ENCODE measurements at places on chromosomes 3 and 15.

DNA sequence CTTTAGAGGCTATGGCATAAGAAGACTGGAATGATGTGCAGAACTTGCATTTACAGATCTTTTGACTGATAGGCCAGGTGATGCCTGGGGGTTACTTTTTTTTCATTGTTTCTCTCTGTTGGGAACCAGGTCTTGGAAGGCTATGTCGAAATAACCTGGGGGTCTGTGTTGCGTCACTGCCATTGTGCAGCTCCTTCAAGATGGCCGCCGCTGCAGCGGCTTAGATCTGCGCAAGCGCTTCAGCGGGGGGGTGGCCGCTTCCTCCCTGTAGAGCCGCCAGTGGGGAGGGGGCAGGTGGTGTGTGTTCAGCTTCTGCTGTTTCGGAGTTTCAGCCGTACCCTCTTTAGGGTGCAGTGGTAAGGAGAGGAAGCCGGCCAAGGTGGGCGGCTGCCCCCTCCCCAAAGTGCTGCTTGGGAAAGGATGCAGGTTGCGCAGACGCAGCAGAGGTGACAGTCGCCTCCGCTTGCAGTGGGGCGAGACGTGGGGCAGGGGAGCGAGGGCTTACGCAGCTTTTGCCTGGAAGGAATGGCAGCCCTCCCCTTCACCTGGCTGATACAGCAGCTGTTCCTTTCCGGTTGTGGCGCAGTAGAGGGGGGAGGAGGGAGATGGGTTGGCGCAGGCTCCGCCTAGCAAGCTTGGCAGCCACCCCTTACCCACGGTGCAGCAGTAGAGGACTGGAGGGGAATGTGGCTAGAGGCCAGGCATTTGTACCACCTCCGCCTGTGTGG lies 1.5 kb downstream of the SNRPN start:
- peak; percentile 49 for DNase-seq

DNA sequence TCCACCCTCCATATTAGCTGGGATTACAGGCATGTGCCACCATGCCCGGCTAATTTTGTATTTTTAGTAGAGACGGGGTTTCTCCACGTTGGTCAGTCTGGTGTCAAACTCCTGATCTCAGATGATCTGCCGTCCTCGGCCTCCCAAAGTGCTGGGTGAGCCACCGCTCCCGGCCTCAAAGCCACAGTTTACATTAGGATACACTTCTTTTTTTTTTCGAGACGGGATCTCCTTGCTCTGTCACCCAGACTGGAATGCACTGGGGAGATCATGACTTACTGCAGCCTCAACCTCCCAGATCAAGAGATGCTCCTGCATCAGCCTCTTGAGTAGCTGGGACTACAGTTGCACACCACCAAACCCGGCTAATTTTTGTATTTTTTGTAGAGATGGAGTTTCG lies 2.5 kb upstream of the NR1D2 start:
- no peak for DNase-seq

DNA sequence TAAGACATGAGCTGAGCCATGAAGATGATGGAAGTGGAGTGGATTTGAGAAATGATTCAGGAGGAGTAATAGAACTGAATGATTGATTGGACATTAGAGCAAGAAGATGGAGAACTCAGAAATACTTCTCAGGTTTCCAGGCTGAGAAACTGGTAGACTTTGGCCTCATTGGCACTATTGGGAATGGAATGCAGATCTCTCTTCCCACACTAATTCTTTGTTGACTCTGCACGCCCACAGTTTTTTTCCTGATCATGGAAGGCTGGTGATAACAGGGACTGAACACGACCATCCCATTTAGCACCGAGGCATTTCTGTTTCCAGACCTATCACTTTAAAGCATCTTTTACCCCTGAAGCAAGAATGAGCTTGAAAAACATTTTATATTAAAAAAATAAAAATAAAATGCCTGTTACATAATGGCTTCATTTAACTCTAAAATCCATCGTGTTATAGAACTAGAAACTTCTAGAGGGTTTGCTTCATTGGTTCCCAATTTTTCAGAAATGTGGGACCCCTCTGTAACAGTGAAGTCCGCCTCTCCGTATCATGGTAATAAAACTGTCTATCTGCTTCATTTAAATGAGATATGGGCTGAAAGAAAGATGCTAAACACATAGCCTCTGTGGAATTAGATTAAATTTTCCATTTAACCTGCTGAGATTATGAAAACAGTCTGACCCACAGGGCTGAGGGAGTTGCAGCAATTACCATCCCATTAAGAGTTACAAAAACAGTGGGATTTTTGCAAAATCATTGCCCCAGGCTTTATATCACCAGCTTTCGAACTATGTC lies 562.0 kb upstream of the CFAP20DC start:
- no peak for DNase-seq

DNA sequence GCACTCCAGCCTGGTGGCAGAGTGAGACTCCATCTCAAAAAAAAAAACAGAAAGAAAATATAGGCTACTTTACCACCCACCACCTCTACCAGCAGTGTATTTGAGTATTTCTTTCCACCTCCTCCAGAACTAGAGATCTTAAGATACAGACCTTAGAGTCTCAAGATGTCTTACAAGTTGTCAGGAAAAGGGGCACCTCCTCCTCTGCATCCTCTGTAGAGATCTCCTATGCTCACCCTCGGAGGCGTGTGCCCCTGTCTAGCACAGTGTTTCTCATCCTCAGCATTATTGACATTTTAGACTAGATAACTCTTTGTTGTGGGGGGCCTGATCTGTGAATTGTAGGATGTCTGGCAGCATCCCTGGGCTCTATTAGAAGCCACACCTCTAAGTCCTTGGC lies 27.7 kb upstream of the P4HTM start:
- no peak for DNase-seq

DNA sequence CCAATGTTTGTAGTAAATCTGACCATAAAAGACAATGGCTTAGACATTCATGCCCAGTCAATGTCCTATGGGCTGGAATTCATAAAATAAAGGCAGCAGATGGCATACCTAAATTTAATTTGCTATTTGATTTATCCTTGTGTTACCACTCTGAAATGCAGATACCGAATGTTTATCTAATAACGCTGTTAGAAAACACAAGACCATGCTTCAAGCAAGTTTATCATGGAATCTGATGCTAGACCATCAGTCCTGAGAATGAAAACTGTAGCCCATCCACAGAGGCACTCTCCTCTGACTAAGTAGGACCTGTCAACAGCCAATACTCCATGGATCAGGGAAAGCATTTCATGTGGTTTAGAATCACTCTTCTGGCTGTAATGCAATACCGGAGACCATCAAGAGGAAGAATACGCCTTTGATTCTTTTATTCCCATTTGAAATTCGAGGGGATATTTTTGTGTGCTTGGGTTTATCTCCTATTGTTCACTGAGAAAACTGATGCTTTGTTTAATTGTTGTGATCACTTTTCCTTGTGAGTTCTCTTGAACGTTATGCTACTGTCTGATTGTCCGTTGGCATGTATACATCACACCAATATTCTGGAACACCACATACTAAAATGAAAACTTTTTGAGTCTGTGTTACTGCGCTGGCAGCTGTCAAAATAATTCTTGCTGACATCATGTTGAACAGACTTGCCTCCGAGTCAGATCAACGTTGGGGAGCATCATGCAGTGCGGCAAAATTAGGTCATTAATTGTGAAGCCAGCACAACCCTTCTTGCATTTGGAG lies 12.1 kb upstream of the CPB1 start:
- DNase-seq = no peak

DNA sequence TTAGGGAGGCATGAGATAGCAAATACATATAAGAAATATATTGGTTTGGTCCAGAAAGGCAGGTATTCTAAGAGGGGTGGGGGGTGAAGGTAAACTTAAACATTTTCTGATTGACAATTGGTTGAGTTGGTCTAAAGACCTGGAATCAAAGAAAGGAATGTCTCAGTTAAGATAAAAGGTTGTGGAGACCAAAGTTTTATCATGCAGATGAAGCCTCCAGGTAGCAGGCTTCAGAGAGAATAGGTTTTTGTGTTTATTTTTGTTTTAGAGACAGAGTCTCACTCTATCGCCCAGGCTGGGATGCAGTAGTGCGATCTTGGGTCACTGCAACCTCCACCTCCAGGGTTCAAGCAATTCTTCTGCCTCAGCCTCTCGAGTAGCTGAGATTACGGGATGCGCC lies 80.5 kb downstream of the NPAP1 start:
- no peak for DNase-seq

DNA sequence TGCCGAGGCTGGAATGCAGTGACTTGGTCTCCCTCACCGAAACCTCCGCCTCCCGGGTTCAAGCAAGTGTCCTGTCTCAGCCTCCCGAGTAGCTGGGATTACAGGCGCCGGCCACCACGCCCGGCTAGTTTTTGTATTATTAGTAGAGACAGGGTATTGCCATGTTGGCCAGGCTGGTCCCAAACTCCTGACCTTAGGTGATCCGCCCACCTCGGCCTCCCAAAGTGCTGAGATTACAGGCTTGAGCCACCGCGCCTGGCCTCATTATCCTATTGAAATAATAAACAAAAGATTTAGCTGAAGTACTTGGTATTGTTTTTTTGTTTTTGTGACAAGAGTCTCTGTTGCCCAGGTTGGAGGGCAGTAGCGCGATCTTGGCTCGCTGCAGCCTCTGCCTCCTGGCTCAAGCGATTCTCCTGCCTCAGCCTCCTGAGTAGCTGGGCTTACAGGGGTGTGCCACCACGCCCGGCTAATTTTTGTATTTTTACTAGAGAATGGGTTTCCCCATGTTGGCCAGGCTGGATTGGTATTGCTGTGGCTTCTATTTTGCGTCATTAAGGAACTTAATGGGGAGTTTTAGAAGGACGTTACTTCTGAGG lies 1.5 kb downstream of the RPL35A start:
- no peak for DNase-seq

GRCh38 chr15:29043736-29044502 lies 158.1 kb downstream of the APBA2 start:
- DNase-seq = no peak

DNA sequence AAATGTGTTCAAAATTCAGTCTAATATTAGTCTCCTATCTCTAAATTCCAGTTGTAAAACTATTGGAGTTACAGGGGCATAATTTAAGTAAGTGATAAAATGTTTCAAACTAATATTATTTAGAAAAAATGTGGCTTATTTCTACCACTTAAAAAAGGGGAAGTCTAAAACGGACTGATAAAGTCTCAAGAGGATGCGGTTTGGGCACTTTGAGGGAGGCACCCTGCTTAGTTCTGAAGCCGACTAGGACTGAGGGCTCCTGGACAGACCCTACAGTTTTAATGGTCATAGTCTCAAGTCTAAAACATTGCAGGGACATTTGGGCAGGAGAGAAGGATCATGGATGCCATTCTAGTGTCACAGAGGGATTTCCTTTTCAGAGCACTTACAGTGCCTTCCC lies 566.3 kb downstream of the NR2F2 start:
- no peak for DNase-seq

GRCh38 chr3:124091716-124092115 lies 99.8 kb upstream of the ROPN1 start:
- no peak for DNase-seq

DNA sequence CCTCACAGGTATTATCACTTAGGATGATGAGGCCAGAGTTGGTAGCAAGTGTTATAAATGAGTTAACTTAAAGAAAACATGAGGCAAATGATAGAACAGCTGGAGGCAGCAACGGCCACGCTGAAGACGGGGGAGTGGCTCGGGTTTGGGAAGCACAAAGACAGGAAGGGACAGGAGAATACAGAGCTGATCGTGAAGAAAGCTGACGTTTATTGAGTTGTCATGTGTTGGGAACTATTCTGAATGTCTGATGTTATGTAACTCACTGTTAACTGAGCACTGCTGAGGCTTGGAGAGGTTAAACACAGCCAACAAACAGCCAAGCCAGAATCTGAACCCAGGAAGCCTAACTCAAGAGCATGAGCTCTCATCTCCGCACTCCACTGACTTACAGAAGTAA lies 42.3 kb downstream of the FGD5 start:
- no peak for DNase-seq

DNA sequence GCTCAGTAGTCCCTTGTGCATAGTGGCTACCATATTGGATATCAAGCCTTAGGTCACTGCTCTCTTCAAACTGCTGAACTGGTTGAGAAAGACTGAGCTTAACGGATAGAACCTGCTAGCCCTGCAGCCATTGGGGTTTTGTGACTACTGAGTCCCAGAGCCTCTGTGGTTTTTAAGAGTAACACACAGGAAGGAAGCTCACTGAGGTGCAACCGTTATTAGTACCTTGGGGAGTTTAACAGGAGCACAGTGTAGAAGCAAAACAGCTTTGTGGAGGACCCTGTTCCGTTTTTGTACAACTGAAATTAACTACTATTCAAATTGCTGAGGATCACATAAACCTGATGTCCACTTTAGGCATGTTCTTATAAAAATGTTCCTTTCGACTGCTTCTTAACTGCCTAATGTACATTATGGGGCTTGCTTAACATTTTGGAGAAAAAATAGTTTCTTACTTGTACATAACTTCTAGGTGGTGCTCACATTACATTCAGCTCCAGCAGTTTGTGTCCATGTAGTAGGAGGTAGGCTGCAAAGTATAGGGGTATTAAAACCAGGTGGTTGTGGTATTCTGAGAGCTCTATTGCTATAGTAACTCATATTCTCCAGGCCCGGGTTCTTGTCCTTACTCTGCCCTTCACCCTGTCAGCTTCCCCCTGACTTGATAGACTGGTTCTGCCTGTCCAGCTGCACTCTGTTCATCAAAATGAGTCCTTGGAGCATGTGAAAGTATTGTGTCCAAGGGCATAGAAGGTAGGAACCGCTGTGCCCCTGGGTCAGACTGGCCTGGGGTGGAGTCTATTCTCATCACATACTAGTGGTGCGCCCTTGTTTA lies 17.3 kb downstream of the PXK start:
- no peak for DNase-seq

- no peak for DNase-seq
Observed at GRCh38 chr3:126100634-126101301, 16.8 kb upstream of the SLC41A3 start.

GRCh38 chr3:112013784-112014143 lies 15.0 kb downstream of the TAGLN3 start:
- DNase-seq = no peak

DNA sequence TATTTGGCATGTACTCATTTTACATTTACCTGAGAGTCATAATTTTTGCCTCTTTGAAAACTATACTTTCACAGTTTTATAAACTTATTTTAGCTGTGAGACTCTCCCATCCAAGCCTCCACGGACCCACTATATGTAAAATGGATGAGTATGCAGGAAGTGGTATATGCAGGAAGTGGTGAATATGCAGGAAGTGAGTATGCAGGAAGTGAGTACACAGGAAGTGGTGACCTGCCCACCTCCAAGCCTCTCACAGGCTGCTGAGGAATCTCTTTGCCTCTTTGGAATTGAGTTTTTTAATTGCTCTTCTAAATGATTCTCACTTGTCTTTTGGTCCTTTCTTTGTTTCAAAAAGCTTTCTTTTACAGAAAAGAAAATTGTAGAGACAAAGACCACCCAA lies 85.2 kb downstream of the KBTBD8 start:
- DNase-seq = peak; percentile 36

Measured in stimulated activated CD8-positive, alpha-beta memory T cell treated with anti-CD3 and anti-CD28 coated beads, Interleukin-7, amount 100 ng/mL, for 4 hours (primary cell).